Esophagus squamous epithelium (tissue), 5 donors: ENCODE measurements at places on chromosomes 13 and 19.

DNA sequence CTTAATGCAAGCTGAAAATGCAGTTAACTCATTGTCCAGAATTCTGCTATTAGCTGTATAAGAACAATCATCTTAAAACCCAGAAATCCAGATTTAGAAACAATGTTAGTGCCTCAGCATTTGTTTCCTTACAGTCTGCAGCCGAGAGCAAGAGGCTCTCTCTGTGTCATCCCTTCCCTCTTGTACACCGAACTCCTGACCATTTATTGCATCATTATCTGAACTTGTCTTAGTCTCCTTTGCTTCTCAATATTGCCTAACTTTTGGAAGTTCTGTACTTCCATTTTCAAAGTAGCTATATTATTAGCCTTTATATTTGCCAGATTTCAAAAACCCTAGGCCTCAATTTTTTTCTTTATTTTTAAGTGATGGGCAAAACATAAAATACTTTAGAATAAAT, 27.1 kb downstream of the RNASEH2B start:
- DNase-seq: no peak

DNA sequence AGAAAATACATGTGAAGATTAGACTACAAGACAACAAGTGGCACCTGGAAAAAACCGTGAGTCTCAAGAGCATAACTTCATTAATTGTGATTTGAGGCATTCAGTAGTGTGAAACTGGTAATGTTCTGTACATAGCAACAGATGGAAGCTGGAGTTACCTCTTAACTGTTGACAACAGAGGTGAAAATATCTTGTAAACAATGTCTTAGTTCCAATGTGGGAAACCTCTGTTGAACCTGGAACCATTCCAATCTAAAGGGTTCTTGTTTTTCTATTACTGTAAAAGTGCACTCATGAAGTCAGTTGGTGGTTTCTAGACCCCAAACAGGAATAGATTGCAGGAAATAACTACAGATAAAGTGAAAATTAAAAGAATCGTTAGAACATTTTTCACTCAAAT, 728.4 kb downstream of the SLITRK1 start:
- DNase-seq: no peak

GRCh38 chr13:36536546-36536945, 104.3 kb downstream of the CCNA1 start:
- DNase-seq: no peak

GRCh38 chr13:67087527-67087926, 142.6 kb downstream of the PCDH9 start:
- no peak for DNase-seq

- no peak for DNase-seq
Measured at GRCh38 chr13:74289107-74289506, 154.9 kb upstream of the KLF12 start.

DNA sequence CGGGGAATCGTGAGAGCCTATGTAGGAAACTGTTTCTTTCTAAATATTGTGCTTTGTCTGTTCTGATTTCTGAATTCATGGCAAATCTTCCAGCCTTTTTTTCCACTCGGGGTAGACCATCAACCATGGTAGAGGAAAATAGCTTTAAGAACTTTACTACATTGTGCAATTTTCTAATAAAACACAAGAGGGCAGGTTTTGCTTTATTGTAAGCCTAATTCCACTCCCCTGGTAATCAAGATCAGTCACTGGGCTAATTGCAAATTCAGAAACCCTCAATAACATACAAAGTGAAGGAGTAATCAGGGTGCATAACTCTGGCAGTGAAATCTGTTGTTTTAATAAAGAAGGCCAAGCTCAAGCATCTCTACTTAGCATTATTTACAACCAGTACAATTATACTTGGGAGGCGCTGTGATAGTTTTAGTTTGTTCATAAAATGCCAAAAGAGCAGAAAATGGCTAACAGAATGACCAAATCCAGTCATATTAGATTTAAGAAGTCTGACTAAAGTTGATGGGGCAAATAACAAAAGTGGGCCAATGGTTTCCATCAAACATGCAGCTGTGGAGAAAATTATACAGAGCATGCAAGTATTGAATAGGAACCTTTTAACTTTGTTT, 43.8 kb downstream of the DCT start:
- no peak for DNase-seq

- no peak for DNase-seq
Measured at GRCh38 chr13:79485014-79485811, 4.3 kb downstream of the NDFIP2 start.

DNA sequence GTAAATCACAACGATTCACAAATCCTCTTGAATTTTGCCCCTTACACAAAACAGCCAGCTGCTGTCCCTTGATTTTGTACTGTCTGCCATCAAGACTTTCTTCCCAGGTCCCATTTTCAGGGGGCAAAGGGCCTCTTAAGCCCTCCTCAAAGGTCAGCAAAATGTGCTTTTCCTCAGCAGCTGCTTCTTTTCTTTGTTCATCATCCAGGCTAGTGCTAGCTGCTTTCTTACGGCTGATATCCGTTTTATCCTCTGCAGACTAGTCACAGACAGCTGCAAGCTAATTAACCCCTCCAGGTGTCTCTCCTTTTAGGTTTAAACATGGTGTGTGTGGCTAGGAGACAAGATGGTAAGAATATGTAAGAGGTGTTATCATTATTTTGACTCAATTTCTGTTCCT, 90.9 kb downstream of the NALCN start:
- DNase-seq: no peak

DNA sequence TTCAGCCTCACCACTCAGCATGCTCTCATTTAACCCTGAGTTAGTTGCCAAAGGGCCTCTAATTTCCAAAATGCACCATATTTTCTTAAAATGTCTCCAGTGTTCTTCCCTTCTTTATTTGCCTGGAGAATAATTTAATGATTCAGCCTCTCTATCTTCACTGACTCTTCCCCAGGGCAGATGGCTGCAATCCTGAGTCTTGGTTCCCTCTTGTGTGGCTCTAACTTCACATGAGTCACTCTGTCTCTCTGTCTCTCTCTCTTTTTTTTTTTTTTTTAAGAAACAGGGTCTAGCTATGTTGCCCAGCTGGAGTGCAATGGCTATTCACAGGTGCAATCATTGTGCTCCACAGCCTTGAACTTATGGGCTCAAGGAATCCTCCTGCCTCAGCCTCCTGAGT, 251.4 kb downstream of the VWA8 start:
- no peak for DNase-seq

GRCh38 chr13:48489666-48490065, 43.2 kb downstream of the RCBTB2 start:
- no peak for DNase-seq

GRCh38 chr19:57161985-57162539, 5.2 kb downstream of the DUXA start:
- no peak for DNase-seq

- no peak for DNase-seq
Measured at GRCh38 chr13:65841156-65841555, 1389.0 kb downstream of the PCDH9 start.

GRCh38 chr19:19385896-19386869, 19.3 kb upstream of the GATAD2A start:
- no peak for DNase-seq

DNA sequence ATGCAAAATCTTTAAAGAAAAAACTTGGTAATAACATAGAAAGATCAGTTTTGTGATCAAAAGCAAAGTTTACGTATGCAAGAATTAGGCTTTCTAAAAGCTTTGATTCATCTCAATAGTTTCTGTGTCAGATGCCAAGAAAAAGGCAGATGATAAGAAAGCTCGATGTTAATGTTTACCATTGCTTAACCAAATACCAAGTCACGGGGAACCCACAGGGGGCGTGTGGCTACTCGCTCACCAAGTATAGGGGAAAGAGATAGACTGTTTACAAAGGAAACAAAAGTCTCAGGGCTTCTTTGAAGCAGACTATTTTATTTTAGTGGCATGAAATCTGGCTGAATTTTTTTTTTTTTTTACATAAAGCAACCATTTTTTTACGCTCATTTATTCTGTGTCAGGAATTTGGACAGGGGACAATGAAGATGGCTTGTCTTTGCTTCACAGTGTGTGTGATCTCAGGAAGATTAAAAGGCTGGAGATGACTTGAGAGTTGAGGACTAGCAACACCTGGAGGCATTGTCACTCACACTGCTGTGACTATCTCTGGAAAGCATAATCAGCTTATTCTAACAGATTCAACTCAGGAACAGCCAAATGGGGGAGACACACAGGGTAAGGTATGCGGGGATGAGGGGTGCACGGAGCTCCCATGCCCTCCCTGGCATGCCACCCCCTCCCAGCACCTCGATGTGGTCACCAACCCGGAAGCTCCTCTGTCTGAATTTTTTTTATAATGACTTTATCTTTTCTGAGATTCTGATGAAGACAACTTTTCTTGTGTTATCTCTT, 24.9 kb downstream of the RCBTB1 start:
- no peak for DNase-seq
